ENCODE measurements at places on chromosomes 7 and 10.

GRCh38 chr10:24340883-24341282 is 131.9 kb downstream of the KIAA1217 start:
- DNase-seq = no peak

GRCh38 chr7:113083132-113083815 is 3.4 kb downstream of the GPR85 start:
- DNase-seq = no peak

DNA sequence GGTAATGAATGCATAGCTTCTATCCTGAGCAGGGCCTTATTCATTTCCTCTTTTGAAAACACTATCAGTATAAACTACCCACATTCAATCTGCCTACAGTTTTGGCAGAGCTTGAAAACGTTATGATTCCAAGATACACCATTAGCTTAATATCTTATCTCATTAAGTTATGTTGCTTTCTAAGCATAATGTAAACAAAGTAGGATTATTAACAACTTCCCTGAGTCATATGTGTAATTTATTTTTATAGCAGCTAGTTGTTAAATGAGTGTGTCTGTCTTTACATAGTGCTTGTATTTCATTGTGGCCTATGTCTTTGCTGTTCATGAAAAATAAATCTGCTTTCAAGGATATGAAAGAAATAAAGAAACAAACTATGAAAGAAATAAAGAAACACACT is 106.2 kb upstream of the DLX6 start:
- DNase-seq = no peak

DNA sequence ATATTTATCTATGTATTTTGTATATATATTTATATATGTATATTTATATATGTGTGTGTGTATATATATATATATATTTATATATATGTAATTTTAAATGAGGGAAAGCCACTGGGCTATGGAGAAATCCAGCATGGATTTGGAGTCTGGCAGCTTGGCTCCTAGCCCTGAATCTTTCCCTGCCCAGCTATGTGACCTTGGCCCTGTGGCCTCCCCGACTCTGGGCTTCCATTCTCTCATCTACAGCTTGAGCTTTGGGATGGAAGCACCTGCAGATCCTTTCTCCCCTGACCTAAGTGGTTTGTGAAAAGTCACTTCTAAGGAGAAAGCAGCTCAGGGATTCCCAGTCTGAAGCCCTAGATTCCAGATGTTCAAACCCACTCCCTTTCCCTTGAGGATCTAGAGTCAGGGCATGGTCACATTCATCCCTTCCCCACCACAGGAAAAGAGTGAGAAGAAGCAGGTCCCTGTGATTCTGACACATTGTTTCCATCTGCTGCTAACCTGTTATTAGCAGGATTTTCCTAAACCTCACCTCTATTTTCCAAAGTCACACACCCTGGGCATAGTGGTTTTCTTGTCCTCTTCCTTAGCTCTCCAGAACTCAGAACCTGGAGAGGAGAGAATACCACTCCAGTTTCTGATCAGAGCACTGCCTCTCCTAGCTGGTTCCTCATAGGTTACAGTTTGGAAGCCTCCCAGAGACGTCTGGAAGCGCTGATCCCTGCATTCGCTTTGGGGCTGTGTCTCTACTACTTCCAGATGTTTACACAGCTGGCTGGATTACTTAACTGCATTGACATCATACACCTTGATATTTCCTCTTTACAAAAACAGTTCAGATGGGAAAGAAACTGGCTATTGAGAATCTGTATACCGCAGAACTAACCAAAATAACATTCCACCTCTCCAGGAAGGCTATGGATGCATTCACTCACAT is 327.5 kb upstream of the ZMIZ1 start:
- DNase-seq = no peak

DNA sequence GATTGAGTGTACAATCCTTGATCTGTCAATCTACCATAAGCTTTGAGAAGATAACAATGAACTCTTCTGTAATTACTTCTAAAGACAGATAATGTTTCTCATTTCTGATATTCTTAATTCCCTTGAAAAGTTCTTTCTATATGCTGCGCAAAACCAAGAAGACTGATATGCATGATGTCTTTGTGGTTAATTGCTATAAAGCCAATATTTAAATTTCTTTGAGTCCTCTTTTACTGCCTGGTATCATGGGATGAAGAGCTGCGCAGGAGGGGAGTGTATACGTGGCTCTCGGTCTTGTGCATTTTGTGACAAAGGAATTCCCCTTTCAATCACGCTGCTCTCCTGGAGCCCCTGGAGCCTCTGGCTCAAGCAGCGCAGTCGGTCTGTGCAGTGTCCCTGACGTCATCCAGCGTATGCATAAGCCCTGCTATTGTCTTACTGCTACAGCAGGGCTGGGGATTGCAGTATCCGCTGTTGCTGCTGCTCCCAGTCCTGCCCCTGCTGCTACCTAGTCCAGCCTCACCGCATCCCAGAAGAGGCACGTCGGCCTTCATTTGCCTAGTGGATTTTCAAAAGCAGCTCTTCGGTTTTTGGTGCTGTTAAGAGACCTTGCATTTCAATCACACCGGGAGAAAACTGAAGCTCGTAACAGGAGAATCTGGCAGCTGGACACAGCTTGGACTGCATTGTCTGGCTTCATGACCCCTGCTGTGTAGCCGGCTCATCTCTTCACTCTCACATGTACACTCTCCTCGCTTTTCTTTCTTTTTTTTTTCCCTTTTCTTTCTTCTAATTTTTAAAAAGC is 66.7 kb downstream of the ST7 start:
- DNase-seq = no peak

GRCh38 chr7:100613412-100614175 is 1.3 kb downstream of the MOSPD3 start:
- DNase-seq = no peak

- DNase-seq = no peak
These were observed 428.3 kb upstream of the NPVF start for GRCh38 chr7:25656581-25657026.

DNA sequence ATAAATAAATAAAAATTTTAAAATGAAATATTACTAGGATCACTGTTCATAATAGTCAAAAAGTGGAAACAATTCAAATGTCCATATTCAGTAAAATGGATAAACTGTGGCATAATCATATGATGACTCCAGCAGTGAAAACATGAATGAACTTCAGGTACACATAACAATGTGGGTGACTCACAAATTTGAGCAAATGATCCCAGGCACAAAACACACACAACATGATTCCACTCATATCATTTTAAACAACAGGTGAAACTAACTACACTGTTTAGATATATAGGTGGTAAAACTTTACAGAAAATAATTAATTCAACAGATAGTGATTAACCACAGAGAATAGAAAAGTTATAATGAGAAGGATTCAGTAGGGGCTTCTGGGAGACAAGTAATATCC is 14.7 kb upstream of the SAMD8 start:
- DNase-seq = no peak

GRCh38 chr7:17444151-17444550 is 145.7 kb downstream of the AHR start:
- no peak for DNase-seq

DNA sequence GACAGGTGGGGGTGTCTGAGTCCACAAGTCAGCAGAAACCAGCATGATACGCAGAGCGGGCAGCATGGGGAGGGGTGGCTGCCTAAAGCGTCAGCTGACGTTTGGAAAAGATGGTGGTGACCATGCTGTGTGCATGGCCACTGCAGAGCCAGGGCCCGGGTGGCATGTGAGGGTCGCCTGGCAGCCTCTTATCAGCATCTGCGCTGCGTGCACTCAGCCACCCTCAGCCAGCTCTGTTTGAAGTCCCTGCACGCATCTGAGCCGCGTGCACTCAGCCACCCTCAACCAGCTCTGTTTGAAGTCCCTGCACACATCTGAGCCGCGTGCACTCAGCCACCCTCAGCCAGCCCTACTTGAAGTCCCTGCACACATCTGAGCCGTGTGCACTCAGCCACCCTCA is 61.5 kb downstream of the WDR37 start:
- DNase-seq = no peak

GRCh38 chr7:49396229-49396628 is 377.2 kb upstream of the VWC2 start:
- no peak for DNase-seq

DNA sequence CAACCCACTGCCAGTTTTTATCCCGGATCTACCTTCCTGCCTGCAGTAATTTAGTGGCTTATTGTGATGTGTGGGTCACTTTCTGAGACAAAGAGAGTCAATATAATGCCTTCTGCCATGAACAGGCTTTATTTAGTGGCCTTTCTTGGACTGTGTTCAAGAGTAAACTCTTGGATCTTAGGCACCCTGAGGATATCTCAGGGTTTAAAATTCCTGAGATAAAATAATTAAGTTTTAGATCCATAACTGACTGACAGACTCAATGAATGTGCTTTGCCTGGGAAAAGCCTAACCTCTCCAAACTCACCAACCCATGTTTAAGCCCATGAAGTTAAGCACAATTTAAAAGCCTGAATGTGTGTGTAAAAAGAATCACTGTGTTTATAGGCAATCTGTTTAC is 564.3 kb downstream of the LRMDA start:
- no peak for DNase-seq

GRCh38 chr10:7471720-7472367 is 61.0 kb upstream of the SFMBT2 start:
- DNase-seq = peak; percentile 11

DNA sequence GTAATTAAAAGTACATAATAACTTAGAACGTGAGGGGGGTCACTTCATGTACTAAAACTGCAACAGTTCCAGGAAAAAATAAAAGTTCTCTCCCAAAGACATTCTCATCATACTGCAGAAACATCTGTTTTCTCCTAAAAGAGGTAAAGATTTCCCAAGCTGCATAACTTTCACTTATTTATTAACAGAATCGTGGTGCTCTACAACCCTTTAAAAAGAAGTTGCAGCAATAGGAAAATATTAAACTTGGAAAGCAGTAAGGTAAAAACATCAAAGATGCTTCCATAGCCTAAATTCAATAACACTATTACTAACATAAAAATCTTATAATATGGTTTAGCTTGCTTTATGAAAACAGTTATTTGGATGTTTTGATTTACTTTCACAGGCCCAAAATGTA is 23.3 kb downstream of the ZFAND4 start:
- no peak for DNase-seq

DNA sequence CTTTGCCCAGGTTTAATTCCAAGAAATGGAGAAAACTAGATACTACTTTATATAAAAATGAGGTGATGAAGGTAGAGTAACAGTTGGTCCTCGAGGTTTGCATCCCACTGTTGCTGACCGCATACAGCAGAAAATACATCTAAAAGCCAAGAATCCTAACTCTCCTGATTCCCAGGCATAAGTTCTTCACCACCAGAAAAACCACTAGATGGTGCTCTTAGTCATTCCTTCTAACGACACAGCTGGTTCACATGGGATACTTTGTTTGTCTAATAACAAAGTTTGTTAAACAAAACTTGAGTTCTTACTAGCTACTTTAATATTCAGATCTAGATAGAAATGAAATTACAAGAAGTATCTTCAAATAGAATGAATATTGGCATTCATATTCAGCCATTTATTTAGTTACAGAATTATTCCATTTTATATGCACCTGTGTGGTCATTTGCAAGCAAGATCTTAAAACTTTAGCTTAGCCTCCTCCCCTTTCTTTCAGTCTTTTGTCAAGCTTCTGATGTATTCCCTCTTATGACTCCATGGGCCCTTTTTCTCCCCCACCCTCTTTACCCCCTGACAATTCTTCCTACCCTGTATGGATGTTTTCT is 54.1 kb upstream of the CYP26C1 start:
- DNase-seq = peak; percentile 8

DNA sequence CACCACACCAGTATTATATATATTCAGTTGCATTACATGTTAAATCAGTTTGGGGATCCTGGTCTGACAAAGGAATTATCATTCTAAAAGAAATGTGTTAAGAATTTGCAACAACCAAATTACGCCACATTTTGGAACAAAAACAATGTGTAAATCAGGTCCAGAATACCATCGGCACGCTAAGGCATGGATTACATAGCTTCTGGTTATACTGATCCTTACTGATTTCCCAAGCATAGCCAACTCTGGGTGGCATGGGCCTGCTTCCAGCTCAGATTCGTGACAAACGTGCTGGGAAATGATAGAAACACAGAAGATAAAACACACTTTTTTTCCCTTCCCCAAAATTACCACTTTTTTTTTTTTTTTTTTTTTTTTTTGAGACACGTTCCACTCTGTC is 660.0 kb downstream of the SORCS1 start:
- DNase-seq = no peak

DNA sequence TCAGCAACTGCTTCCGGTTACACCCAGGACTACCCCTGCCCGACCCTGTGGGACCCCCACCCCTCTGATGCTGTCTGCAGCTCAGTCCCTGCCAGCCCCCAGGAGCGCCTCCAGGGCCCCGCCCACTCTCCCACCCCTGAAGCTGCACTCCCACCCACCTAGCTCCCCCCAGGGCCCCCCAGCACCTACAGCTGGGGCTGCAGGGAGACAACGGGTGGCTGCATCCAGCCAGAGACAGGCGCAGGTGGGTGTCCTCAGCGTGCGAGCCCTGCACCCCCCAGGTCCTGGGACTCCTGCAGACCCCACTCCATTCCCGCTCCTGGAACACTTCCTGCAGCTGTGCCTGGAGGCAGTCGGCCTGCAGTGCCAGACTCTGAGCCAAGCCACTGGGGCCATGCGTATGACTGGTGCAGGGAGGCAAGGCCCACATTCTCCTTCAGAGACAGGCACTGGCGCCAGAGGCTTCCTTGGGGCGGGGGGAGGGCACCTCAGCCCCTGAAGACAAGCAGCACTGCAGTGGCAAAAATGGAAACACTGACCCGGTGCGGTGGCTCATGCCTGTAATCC is 6.1 kb downstream of the CYP2W1 start:
- no peak for DNase-seq

DNA sequence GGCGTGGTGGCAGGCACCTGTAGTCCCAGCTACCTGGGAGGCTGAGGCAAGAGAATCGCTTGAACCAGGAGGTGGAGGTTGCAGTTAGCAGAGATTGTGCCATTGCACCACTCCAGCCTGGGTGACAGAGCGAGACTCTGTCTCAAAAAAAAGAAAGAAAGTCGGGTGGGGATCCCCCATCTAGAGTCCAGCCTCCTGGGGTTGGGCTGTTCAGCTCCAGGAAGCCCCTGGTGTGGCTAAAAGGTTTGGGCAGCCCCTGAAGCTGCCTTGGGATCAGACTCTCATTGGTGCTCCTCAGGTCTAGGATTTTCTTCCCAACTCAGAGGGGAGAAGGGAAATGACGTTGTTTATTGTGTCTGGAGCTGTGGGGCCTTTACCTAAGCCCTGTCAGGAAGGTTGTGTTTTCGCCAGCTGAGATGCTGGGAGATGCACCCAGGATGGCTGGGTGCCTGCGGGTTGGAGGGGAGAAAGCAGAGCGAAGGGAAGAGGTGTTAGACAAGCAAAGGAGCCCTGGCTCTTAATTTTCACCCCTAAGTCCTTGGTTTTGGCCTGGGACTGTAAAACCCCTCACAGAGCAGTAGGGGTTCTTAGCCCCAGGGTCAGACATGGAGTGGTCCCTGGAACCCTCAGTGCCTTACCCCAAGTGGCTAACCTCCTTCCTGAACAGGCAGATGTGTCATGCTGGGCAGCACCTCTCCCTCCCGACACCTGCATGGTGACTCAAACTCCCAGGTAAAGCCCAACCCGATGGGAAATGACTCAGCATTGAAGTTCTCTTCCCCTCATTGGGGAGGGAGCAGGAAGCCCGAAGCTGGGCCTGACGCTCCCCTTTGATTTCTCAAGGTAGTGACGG is 21.1 kb downstream of the PLAU start:
- DNase-seq = peak; percentile 86

- no peak for DNase-seq
These were observed 301.6 kb upstream of the NRP1 start for GRCh38 chr10:33635967-33636515.

- DNase-seq = no peak
These were observed 86.9 kb downstream of the DAGLB start for GRCh38 chr7:6360841-6361240.
